ENCODE measurements at places on chromosomes 4 and X.

DNA sequence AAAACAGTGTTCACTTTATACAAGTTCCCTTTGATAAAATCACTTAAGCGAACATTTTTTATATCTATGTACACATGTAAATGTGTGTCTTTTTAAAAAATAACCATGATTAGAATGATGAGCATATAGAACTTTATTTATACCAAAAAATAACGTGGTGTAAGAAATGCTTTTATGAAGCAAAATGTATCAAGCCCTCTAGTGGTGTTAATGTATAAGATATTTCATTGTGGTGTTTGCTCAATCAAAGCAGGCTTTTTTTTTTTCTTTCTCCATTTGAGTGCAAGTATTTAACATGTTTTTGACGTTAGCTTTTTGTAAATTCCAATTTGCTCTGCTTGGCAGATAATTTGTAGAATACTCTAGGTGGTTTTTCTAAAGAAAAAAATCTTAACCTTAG lies 2092.4 kb upstream of the TENM3 start:
- peak; percentile 47 for DNase-seq

DNA sequence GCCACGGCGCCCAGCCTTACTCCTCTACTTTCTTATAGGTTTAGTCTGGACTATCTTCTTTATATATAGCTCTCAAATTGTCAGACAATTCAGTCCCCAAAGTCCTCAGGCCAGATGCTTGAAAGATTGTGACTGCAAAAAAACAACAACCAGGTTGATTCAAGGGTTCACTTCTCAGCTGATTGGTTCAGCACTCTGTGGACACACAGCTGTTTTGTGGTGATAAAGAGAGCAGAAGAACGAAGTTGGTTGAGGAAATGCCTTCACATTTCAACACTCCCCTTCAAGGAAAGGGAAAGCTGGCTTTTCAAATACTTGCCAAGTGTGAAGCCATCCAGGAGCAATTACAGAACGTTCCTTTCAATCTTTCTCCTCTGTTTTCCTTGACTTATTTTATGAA lies 166.8 kb downstream of the SHROOM3 start:
- DNase-seq, result no peak

DNA sequence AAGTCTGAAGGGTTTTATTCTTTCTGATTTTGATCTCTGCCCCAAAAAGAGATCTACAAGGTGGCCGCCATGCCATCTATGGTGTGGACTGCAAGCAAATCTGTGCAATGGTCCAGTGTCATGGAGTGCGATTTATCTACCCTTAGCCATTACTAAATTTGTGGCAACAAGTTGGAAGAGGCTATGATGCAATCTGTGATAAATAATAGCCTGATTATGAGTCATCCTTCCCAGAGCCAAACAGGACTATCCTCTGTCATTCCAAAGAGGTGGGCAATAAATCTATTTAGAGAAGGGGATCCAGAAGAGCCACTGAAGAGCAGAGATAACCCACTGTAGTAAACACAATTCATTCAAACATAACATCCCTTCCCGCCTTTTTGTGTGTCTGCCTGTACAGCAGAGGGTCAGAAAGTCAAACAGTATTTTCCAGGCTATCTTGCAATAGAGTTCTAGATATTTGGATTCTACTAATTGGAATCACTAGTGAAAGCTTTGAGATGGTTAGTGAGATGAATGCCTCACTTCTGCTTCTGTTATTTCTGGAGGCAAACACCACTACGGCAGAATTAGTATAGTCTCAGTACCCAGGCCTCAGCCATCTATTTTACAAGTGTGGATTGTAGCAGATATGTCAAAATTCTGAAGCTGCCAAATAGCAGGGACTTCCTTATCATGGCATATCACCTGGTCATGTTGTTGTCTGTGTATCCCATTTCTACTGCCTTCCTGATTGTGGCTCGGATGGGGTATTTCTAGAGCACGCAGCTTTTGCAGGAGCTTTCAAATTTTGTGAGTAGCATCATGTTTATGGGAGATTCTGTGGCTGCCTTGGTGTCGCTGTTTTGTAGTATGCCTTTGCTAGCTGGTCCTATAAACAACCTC lies 192.0 kb downstream of the SMIM20 start:
- DNase-seq, result peak; percentile 34

DNA sequence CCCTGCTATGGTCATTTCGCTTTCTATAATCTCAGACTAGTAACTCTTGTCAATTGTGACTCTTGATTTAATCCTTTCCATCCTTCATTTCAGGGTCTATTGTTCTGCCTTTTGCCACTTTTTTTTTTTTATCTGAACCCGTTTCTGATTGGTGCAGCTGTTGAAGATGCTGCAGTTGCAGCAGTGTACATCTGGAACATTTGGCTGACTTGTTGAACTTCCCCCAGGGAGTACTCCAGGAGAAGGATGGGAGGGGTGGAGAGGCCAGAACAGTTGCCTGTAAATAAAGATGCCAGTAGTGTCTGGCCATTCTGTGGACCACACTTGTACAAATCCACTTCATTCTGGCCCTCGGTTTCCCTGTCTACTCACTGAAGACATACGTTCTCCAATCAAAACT lies 1.0 kb upstream of the EDA start:
- DNase-seq, result no peak

- no peak for DNase-seq
These were observed 644.1 kb upstream of the AGA start for GRCh38 chr4:178086320-178086719.

DNA sequence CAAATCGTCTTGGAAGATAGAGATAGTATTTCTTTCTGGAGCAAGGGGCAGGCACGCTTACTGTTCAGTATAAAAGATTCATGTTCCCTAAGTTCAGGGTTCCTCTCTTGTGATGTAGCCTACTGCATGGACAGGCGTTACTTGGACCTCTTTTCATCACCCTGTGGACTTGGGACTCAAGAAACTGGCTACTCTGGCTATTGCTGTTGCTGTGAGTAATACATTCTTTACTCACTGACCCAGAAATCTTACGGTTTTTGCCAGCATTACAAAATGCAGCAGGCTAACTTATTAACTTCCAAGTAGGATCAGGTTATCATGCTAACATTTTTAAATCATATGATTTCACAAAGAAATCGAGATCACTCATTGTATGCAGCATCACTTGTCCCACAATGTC lies 12.8 kb upstream of the GUCY1B1 start:
- DNase-seq, result no peak

GRCh38 chr4:4583606-4584005 lies 41.8 kb upstream of the STX18 start:
- no peak for DNase-seq

- DNase-seq, result no peak
These were observed 80.2 kb upstream of the LHFPL1 start for GRCh38 chrX:112759966-112760365.

DNA sequence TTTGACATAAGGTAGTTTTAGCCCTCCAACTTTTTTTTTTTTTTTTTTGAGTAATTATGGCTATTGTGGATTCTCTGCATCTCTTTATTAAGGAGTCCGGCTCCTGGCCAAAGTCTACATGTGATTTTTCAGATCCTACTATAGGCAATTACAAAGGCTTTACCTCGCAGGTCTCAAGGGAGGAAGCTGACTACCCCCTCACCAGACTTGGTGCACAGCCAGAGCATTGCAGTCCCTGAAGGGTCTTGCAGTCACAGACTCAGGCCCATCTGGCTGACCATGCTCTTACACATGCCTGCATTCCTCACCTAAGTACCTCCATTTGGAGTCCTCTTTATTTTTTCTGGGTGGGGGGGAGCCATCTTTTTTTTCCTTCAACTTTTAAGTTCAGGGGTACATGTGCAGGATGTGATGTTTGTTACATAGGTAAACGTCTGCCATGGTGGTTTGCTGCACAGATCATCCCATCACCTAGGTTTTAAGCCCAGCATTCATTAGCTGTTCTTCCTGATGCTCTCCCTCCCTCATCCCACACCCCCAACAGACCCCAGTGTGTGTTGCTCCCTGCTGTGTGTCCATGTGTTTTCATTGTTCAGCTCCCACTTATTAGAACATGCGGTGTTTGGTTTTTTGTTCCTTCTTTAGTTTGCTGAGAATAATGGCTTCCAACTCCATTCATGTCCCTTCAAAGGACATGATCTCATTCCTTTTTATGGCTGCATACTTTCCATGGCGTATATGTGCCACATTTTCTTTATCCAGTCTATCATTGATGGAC lies 88.4 kb upstream of the STIM2 start:
- no peak for DNase-seq

- DNase-seq, result no peak
These were observed 145.4 kb downstream of the CPEB2 start for GRCh38 chr4:15147714-15148113.

GRCh38 chr4:825063-825970 lies 612 bp downstream of the CPLX1 start:
- DNase-seq, result peak; percentile 40

GRCh38 chrX:72340041-72340440 lies 34.3 kb upstream of the CITED1 start:
- no peak for DNase-seq

DNA sequence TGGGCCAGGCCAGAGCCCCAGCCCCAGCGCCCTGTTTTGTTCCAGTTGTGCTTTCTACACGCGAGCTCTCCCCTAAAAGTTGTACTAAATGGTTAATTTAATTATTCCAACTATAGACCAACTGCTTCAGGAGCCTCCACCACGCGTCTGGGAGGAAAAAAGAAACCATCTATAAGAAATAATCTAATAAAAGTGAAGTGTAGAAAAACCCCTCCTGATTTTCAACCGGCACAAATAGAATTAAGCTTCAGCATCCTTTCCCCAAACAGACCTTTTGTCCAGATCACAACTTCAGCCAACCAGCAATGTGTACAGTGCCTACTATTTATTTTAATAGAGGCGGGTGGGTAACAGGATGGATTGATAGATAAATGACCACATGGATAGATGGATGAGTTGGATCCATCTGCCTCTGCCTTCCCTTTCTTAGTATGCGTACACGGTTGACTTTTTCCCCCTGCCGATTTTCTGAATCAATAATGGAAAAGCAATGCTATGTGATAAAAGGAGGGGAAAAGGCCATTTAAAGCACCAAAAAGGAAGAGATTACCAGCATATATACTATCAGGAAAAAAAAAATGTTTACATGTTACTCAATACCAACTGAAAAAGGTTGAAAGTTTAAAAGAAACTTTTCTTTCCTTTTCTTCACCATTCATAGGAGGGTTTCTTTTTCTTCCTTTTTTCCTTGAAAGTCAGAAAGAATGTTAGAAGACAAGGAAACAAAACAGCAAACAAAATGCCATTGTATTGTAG lies 3.7 kb upstream of the PHOX2B start:
- DNase-seq, result no peak

DNA sequence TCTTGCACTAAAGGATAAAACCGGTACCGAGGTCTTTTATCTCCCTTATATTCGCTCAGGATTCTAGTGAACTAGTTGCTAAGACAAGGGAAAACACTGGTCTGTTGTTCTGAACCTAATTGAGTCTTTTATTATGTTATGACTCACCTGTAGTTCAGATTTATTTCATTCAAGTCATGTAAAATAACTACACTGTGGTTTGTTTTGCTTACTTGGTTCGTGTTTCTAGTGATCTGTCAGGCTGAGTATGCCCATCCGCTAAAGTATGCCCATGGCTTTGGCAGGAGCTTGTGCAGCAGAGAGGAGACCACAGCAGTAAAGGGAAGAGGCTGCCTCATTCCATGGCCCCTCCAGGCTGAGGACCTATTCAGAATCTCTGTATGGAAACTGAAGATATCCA lies 126.1 kb downstream of the AFF1 start:
- peak; percentile 30 for DNase-seq

- no peak for DNase-seq
These were observed 58.5 kb upstream of the CLCN4 start for GRCh38 chrX:10098270-10098713.

DNA sequence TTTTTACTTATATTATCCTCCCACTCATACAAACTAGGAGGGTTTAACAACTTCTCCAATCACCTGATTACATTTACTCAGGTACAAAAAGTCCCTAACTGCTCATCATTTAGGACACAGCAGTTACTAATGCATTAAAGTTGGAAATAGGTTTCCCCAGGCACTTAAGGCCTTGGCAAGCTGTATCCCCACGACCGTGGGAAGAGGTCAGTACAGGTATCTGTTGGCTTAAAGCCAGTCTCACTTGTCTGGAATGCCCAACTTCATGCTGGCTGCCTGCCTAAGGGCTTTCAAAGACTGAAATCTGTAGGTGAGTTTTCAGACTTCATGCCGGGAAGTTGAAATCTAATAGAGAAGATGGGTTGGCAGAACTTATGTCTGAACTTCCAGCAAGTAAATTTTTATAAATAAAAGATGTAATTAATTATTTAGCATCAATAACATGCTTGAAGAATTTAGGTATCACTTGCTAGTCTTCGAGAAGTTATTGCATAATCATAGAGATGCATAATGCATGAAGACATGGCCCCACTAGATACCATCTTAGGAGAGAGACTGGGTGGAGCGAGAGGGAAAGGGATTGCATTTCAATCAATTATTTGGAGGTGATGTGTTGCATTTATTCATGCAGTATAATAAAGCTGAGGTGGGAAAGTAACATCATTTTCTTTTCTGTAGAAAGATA lies 54.2 kb downstream of the SCD5 start:
- no peak for DNase-seq

DNA sequence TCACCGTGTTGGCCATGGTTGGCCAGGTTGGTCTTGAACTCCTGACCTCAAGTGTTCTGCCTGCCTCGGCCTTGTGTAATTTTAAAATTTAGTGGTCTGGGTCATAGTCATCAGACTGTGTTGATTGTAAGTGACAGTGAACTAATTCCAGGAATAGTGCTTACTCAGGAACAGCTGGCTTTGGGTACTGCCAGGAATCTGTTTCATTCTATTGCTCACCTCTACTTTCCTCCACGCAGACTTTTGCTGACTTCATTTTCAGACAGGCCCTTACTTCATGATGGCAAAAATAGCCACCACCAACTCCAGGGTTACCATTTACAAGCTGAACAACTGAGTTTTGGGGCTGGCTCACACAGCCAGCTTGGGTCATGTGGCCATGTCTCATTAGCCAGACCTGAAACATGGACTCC lies 54.6 kb downstream of the FNIP2 start:
- DNase-seq, result peak; percentile 66

- no peak for DNase-seq
These were observed 524.7 kb downstream of the SPRY1 start for GRCh38 chr4:123921339-123921738.

DNA sequence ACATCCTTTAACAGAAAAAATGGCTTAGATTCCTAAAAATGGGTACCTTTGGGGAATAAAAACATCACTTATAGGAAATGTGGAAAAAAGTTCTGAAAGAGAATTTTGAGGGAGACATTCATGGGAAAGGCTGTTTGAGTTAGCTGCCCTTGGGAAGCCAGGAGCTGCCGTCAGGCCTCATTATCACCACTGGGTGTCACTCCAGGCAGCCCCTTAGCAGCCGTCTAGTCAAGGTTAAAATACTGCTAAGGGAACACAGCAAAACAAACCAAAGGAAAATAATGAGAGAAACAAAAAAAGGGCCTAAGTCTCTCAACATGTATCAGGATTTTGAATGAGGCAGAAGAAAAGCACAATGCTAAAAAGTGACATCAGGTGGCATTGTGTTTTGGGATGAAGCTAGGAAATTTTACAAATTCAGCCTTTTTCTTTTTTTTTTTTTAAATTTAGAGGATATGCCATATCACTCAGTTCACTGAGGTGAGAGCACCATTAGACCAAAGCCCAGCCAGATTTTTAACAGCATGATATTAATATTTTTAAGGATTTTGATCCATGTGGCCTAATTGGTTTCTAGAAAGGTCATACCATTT lies 235.3 kb downstream of the GPAT3 start:
- DNase-seq, result peak; percentile 66

- DNase-seq, result no peak
These were observed 78.7 kb upstream of the FAM47B start for GRCh38 chrX:34863906-34864305.
